ENCODE measurements at places on chromosomes 4 and X.
A peak's percentile ranks its signal among the peaks of the same experiment; 100 is the strongest.

DNA sequence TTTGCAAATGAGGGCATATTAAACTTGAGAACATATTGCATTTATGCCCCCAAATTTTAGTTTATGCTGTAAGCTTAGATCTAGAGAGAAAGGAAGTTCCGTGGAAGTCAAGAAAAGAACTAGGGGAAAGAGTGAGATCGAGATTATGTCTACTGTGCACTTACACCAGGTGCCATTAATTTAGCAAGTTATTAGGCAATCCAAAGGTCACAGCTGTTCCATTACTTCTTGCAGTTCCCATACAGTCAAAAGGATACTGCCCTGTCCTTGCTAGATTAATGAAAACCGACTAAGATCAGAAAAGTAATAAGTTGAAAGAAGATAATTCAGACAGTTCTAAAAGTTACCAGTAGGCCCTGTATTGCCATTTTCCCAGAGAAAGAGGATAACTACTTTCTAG, 49.3 kb upstream of the SLC7A11 start:
- no peak for DNase-seq

GRCh38 chr4:76689145-76689817, 208.7 kb downstream of the SOWAHB start:
- DNase-seq: peak; percentile 84

GRCh38 chr4:73891326-73891725, 22.1 kb downstream of the CXCL1 start:
- no peak for DNase-seq

GRCh38 chr4:8871417-8872401, at the start of gene HMX1:
HMX1 (minus strand) TSS chr4:8871839; CDS start chr4:8871614, 225 bp downstream.
- peak; percentile 73 for DNase-seq

DNA sequence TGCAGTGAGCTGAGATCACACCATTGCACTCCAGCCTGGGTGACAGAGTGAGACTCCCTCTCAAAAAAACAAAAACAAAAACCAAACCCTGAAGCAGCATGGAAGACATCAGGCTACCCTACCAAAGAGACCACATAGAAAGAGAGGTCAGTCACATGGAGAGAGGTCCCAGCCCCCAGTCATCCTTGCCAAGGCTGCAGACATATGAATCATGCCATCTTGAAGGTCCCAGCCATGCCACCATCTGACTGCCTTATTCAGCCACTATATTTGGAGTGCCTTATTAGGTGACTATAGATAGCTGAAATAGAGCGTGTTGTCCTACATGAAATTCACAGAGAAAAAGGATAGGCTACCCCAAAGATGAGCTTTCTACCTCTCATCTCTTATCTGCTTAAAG, 48.2 kb downstream of the SPINK2 start:
- DNase-seq: no peak

DNA sequence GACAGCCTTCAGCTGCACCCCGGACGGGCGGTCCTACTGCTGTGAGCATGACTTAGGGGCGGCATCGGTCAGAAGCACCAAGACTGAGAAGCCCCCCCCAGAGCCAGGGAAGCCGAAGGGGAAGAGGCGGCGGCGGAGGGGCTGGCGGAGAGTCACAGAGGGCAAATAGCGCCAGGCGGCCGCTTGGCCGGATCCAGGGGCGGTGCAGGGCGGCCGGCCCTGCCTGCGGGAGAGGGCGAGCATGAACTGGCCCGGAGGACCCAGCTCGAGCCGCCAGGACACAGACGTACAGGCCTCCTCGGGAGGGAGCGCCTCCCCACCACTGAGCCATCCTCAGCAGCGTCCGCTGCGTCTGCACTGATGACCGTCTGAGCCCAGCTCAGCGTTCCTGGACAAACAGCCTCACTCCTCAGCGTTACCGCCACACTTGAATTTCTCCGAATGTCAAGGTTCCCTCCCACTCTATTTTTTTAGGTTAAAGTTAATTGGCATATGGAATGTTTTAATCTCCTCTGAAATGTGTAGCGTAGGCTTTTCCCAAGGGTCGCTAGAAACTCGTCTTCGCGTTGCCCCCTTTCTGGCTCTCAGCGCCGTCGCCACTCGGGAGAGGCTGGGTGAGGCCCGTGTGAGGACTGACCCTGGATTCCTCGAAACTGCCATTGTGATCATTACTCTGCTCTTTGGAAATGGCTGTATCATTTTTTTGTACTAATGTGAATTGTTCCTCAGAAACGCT, 29.9 kb downstream of the NELFA start:
- no peak for DNase-seq

DNA sequence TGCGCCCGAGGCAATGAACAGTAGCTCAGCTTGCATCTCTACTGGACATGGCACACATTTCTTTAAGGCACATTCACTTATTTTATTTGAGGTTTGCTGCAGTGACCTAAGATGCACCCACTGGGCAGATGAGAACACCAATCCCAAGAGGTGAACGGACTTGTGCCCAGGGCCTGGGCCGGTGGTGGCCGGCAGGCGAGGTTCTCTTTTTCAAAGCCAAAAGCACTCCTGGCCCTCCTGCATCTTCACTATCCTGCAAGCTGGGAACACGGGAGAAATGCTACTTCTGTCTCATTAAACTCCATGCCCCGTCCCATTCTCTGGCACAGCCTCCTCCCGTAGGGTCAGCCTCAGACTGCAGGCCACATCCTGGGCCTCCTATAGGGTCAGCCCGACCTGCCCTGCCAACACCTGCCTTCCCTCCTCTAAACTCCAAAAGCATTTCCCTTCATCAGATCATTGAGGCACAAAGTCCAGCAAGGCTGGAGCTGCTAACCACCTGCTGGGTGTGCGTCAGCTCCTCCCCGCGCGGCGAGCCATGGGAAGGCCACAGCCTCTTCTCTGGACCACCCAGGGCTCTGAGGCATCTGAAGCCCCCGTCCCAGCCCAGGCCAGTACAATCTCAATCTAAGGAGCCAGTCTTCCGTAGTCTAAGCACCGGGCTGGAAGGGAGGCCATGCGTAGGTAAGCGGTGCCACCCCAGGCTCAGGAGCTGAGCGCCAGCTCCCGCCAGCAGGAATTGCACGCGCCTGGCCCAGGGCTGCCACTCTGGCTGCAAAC, 166.1 kb downstream of the AFAP1 start:
- DNase-seq: no peak

DNA sequence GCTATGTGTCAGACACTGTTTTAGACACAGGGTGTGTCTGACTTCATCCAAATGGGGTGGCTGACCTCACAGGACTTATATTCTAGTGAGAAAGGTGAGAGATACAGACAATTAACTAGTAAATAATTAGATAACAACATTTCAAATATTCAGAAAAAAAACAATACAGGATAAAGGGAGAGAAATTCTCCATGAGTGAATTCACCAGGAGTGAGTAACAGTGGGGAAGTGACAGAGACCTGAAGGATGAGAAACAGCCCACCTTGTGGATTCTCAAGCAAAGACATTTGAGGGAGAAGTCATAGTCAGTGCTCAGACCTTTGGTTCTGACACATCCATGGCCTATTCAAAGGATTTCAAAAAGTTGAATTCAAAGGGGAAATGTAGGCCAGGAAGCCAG, 627.9 kb downstream of the IQCM start:
- no peak for DNase-seq

- no peak for DNase-seq
Observed at GRCh38 chr4:161894493-161895167, 269.2 kb downstream of the FSTL5 start.

DNA sequence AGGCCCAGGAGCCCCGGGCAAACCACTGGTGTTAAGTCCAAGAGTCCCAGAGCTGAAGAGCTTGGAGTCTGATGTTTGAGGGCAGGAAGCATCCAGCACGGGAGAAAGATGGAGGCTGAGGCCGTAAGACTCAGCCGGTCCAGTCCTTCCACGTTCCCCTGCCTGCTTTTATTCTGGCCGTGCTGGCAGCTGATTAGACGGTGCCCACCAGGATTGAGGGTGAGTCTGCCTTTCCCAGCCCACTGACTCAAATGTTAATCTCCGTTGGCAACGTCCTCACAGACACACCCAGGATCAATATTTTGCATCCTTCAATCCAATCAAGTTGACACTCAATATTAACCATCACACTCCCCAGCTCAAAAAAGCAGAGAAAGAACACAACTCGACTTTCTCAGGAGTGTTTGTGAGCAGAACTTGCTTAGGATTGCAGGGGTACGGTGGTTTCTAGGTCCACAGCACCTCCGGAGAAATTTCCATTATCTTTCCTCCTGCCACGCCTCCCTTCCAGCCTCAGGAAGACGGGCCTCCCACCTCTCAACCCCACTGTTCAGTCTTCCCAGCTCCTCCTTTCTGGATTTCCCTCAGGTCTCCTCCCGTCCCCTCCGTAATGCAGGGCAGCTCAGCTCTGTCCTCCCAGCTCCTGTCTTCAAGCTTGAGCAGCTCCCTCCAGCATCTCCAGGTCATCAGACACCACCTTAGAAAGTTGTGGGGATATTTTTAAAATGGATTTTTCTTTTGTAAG, 13.3 kb upstream of the TMEM271 start:
- no peak for DNase-seq

DNA sequence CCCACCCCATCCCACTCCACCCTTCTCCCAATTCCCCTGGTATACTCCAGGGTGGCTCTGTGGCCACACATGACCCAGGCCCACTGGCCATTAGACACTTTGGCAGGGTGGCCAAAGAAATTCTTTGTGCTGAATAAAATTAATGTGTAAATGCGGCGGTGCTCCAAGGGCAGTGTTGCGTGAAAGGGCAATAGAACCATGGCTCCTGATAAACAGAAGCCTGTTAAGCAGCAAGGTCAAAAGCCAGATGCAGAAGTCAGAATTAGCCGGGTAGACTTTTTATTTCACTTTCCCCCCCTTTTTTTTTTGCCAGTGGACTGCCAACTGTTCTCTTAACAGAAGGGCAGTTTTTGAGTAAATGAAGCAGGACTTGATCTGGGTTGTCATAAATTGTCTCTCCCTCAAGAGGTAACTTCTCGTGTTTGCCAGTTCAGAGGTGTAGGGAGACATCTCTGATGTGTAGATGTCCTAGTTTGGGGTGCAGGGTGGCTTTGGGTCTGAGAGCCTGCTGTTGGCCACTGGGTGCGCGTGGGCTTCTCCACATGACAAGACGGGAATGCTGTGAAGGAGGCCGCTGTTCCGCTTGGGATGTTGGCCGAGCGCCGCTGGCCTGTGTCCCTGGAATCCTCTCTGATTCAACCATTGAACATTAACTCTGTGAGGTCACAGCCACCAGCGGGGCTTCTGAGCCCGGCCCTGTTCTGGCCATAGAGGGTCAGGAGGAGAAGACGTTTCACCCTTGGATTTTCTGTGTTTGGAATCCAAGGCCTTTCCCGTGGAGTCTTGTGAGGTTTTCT, 139.5 kb downstream of the TBL1X start:
- no peak for DNase-seq

- no peak for DNase-seq
Observed at GRCh38 chr4:168759321-168759720, 250.7 kb downstream of the CBR4 start.

- DNase-seq: no peak
Observed at GRCh38 chr4:150821641-150822040, 193.4 kb downstream of the LRBA start.

DNA sequence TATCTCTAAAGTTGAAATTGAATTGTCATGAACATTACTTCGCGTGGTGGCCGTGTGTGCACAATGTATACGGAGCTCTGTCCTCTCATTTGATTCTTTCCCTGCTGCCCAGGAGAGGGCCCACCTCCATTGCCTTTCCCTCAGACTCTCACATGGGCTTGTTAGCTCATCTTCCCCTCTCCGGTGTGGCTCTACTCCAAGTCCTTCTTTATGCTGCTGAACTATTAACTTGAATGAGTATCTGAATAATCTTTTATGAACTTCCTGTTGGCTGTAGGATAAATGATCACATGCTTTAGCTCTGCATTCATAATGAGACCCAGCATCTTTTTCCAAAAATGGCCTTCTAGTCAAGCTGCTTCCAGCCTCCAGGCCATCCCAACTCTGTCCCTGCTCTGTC, 68.8 kb upstream of the CLNK start:
- no peak for DNase-seq

DNA sequence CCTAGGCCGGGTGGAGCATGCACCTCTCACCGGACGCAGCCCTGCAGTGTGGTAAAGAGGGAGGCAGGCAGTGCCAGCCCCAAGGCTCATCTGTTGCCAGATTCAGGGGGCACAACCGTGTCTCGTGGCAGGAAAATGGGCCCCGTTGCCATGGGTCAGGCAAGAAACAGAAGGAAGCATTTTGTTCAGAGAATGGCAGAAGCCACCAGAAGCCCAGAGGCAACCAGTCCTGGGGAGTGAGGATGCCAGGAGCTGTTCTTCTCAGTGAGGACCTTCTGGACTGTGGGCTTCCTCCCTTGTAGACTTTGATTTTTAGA, 12.5 kb upstream of the UVSSA start:
- DNase-seq: no peak

- DNase-seq: no peak
Observed at GRCh38 chr4:33162122-33162521, 2442.0 kb downstream of the PCDH7 start.

DNA sequence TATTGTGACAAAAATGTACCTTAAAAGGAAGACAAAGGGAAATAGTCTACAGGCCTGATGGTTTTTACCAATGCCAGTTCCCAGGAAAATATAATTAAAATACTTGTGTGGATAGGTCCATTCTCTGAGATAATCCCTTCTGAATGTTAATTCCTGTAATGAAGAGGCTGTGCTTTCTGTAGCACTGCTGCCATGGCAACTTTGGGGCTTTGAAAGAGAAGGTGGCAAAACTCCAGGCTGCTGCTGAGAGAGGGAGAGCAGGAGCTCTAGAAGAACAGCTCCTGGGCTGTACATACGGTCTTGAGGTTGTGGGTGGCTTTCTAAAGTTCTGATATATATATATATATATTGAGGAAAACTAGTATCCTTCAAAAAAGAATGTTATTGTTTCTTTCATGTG, 125.4 kb downstream of the PDLIM5 start:
- DNase-seq: peak; percentile 76

- no peak for DNase-seq
Observed at GRCh38 chr4:9735515-9735914, 45.9 kb upstream of the DRD5 start.

GRCh38 chr4:55928846-55929245, 19.9 kb upstream of the CEP135 start:
- DNase-seq: no peak

DNA sequence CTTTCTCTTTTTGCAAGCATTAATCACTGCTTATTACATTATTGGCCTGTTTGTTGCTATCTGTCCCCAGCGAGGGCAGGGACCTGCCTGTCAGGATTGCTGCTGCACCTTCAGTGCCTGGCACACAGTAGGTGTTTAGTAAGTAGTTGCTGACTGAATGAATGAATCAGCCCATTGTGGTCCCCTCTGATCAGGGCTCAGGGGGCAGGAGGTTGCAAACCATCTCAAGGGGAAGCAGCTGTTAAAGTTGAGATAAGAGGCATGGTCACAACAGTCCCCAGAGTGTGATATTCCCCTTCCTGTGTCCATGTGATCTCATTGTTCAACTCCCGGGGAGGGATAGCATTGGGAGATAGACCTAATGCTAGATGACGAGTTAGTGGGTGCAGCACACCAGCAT, 85.4 kb downstream of the WFS1 start:
- no peak for DNase-seq

DNA sequence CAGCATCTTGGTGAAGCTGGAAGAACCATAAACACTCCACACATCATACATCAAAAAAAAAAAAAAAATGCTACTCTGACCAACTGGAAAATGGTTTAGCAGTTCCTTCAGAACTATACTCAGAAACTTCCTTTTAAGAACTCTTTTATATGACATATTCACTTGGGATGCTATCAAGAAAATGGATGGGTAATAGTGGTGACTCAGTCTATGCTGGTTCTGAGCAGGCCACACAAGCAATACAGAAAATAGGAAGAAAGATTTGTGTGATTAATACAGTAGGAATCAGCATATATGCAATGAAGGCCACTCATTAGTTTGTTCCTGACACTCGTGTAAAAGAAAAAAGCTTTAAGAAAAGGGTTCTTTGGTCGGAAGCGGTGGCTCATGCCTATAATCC, 123.5 kb upstream of the FAT4 start:
- no peak for DNase-seq

- DNase-seq: no peak
Observed at GRCh38 chr4:16329125-16329796, 103.0 kb upstream of the TAPT1 start.
